Right ventricle myocardium inferior (tissue), 1 donor: ENCODE measurements at places on chromosomes 5 and 9. TPM values are rescaled to one million over a fixed set of nuclear protein-coding genes. Genes with fewer than 3 reads are reported as not detected.

DNA sequence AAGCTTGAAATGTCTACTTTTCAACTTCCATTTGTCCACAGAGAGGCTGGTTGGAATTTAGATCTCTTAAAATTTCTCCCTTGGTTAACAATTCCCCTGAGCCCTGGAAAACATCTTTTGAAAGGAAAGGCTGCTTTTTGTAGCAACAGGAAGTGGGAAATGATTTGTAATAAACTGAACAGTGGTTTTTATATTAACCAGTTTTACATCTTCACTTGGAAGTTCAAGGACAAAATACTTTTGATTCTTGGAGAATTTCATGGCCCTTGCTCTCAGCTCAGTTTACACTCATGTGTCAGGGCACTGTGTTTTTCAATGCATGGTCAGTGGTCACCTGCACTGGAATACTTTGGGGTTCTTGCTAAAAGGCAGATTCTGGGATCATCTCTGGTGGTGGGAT is 9.9 kb downstream of the MLANA start:
- DNase-seq, result no peak

GRCh38 chr5:143985832-143986515 is 174.0 kb downstream of the HMHB1 start:
- DNase-seq, result no peak

Gene CDHR2
- total RNA-seq, result 0.19 TPM

DNA sequence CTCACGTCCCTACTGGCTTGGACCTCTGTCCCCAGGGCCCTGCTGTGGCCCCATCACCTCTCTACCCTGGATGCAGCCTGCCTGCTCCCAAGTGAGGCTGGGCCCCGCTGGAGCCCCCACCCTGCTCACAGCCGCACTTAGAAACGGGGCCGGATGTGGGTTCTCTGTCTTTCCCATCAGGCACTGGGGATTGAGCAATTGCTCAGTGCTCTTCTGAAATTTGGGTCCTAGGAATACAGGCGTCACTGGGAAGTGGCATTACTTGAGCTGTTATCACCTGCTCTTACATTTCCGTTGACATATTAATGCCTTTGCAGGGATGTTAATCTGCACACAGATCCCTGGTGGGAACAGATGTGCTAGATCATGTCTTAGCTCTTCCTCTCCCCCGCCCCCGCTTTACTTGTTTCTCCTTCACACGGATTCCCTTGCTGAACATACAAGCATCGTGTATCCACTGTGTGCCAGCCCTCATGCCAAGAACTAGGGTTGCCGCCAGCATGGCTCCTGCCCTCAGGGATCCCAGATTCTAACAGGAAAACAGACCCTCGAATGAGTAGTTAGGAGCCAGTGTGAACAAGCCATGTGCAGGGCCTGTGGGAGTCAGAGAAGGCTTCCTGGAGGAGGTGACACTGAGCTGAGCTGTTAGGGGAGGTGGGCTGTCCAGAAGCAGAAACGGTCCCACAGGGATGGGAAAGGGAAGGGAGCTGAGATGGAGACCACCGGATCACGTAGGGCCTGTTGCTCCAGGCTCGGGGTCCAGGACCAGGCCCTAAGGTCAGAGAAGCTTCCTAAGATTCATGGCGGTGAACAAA is 65.1 kb downstream of the NEK6 start:
- DNase-seq, result no peak

Gene ZDHHC12
- 6.4 TPM for total RNA-seq

- no peak for DNase-seq
Measured at GRCh38 chr5:35810601-35811000, 46.1 kb upstream of the IL7R start.

Gene NELFB
- 37.9 TPM for total RNA-seq

- no peak for DNase-seq
Measured at GRCh38 chr9:112535811-112536210, 49.2 kb downstream of the KIAA1958 start.

Gene NTNG2
- total RNA-seq, result 1.4 TPM

- DNase-seq, result no peak
Measured at GRCh38 chr9:95910023-95910707, 34.7 kb downstream of the ERCC6L2 start.

GRCh38 chr9:20980832-20981455 is 50.5 kb downstream of the HACD4 start:
- no peak for DNase-seq

DNA sequence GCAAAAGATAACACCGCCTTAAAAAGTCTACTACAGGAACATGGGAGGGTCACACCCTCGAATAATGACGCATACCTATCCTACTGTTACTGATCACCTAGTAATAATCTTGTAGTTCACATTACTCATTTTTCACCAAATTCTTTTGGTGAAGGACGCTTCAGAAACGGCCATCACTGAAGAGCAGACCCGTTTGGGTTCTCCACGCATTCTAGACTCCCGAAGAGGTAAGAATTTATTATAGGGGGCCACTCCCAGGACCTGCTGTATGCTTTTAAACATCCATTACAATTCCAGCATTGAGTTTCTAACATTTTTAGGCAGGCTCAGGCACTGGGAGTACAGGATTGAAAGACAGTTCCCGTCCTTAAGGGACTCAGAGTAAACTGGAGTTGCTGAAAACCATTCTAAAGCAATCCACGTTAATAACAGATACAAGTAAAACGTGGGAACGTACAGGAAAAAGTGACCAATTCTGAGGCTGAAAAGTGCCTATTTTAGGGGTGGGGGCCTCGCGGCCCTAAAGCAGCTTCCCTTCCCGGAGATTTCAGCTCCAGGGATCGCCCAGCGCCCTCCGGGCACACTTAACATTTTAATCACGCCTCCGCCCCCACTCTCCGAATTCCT is at the start of gene FER:
FER (plus strand) TSS at position 124 of the 627 bp plus-strand sequence. CDS start 50,286 bp downstream, outside the sequence.
- DNase-seq, result no peak

DNA sequence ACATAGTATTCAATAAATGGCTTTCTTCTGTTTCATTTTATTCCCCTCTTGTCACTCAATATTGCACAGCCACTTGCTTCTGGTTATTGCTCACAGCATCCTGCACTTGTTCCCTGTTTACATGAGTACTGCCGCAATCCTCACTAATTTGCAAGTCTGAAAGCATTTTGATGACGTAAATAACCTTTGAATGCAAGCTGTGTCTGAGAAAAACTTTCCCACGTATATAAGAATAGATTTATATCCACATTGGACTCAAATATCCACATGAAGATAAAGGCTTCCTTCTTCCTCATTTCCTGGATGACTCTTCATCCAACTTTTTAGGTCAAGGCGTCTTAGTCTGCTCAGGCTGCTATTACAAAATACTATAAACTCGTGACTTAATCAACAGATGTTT is 88.2 kb upstream of the DAP start:
- no peak for DNase-seq

DNA sequence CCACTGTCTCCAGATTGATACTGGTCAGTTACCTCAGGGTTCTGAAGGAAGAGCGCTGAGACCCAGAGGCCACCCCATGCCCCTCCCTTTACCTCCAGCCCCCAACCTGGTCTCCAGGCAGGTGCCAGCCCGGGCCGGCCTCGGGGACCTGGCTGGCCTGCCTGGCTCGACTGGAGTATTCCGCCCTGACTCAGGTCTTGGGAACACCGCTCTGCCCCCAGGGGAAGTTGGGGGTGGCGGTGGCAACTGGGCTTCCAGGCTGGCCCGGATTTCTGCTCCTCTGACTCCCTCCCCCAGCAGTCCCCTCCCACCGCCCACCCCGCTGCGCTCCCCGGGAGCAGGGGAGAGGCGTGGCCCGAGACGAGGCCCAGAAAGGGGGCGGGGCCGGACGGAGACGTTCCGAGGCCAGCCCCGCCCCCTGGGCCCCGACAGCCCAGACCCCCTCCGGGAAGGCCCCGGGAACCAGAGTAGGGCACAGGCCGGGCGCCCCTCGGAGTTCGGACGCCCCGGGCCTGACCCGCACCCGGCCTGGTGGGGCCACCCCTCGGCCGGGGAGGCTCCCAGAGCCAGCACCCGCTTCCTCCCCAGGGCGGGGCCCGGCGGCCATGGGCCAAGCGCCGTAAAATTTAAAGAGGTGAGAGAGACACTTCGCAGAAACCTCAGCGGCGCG is 82.5 kb upstream of the ZBTB43 start:
- DNase-seq, result peak; percentile 93

DNA sequence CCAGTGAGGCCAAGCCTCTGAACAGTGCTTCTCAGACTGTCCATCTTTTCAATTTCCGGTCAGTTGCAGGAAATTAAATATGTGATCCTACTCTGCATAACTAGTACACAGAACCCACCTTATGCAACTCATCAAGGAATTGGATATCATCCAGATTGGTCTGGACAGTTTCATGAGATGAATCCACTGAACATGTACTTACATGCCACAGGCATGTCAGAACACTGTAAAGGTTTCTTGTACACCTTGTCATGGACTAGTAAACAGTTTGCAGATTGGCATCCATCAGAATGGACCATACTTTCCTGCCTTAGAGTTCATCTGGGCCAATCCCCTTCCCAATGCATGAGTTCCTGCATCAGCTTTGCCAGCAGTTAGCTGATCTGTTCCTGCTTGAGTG is 30.4 kb downstream of the GARNL3 start:
- DNase-seq, result no peak

Gene PCDHA9
- not detected for total RNA-seq

Gene RICTOR
- total RNA-seq, result 26.0 TPM

Gene GLDC
- not detected for total RNA-seq

- peak; percentile 65 for DNase-seq
Measured at GRCh38 chr9:127214421-127215267, 49.9 kb upstream of the GARNL3 start.

Gene PIP5KL1
- not detected for total RNA-seq

Gene GAS1
- total RNA-seq, result 22.3 TPM

Gene TICAM2
- 3.3 TPM for total RNA-seq

Gene SV2C
- 0.22 TPM for total RNA-seq

DNA sequence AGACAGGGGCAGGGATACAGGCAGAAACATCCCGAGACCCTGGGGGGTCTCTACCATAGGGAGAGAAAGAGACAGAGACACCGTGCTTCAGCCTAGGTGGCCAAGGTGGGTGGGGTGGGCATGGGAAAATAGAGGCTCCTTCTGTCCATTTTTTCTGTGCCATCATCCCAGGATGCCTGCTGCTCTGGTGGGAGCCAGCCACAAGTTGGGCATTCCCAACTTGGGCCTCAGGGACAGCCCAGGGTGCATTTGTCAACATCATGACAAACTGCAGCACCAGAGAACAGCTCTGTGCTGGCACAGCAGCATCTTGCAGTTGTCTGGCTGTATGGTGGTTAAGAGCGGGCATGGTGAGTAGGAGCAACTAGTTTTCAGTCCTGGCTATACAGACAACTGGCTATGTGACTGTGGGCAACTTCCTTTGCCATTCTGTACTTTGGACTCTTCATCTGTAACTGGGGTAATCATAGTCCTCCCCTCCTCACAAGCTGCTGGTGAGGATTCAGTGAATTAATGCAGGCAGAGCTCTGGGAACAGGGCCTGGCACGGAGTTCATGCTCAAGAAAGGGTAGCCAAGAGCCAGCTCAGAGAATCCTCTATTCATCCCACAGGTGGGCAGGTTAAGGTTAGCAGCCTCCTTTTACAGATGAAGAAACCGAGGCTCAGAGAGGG is 100.4 kb downstream of the RGS3 start:
- DNase-seq, result no peak

Gene F2RL1
- 0.73 TPM for total RNA-seq

Gene NDST1
- 60.4 TPM for total RNA-seq

DNA sequence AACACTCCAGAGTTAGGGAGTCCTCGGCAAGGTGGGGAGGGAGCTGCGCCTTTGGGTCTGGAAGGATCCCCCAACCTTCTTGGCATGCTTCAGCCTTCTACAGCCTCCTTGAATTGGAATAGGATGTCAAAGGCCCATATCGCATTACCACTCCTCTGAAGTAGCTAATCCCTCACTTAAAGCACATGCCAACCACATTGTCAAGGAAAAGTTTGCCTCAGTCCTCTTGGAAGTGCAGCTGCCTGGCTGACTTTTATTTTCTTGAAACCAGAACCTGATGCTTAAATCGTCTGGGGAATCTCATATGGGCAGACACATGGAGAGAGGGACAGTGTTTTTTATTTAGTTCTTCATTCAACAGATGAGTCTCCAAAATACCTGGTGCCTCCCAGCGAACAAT is 14.5 kb downstream of the CXCL14 start:
- no peak for DNase-seq

DNA sequence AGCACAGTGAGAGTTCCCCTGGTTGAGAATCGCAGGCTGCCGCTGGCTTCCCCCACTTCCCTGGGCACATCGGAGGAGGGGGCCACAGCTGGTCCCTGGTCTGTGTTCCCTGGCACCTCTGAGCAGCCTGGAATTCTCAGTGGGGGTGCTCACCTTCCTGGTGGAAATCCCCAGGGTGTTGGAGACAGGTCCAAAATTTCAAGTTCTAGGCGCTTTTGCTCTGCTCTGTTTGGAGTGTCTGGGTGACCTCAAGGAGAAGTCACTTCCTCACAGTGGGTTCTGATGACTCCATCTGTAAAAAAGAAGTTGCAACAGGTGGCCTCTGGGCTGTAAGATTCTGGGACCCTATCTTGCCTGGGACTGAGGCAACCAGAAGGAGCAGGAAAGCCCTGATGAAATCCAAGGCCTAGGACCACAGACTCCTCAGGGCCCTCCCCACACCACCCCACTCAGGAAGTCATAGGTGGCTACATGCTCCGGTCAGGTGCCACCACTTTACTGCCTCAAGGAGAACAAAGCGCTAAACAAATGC is at the start of gene TRAF1:
TRAF1 (minus strand) TSS at position 400 of the 532 bp plus-strand sequence. CDS start 721 bp downstream, outside the sequence.
- DNase-seq, result no peak

DNA sequence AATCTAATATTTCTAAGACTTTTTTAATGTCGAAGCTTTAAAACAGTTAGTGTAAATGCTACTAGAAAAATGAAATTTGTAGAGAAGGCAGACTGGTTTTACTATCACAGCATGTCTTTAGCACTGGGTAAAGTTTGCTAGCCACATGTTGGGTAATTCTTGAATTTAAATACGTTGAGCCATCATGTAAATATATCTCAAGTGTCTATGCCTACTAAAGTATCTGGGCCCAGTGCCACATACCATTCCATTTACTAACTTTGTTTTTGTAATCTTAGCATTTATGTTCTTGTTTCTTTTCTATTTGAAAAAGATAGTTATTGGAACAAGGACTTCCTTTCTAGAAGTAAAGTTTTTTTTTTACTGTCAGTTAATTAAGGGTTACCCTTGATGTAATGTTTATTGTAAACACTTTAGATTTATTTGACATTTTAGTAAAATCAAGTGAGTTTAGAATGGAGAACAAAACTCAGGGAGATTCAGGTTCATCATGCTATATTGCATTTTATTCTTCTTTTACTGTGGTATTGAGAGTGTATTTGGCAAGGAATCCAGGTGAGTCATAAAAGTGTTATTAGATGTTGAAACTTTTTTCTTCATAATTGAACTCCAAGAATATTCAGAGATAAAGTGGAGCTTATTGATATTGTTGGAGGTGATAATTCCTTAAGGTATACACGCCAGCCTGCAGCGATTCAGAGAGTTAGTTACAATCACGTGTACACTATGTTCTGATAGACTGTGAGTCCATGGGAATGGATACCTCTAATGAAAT is 182.4 kb downstream of the CCDC171 start:
- no peak for DNase-seq

DNA sequence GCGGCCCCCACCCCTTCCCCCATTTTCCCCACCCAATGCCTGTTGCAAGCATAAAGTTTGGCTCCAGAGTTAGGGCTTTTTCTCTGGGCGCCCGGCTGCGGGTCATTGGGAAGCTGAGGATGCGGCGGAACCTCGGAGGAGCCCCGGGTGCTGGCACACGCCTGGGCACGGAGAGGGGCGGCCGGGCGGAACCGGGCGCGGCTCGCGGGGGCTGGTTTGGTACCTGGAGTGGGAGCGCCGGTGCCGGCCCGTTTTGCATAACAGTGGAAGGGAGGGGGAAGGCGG is 1.2 kb downstream of the PPARGC1B start:
- DNase-seq, result peak; percentile 89
